ENCODE measurements at places on chromosomes 7 and 10. TPM values are rescaled to one million over a fixed set of nuclear protein-coding genes. Genes with fewer than 3 reads are reported as not detected.
A peak's percentile ranks its signal among the peaks of the same experiment; 100 is the strongest.

DNA sequence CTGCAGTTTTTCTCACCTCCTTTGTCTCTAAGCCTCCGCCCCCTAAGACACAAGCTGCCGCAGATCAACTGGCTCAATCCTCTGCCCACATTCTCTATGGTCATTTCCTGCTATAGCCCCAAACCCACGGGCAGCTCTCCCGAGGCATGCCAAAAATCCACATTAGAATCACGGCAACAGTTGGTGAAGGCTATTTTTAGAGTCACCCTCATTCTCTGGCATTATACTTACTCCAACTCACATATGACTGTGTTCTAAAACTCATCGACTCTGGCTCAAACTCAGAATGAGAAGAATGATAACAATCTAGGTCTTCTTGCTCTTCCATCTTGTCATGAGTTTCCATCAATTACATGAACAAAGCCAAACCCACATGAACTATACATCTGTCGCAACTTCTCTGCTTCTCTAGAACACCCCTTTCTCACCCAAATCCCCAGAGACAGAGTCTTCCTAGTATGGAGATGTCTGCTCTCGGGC is 10.9 kb upstream of the KIAA1549 start:
- no peaks in the 10 kb centered on the region for H3K27me3 ChIP-seq
- no peaks in the 10 kb centered on the region for H3K36me3 ChIP-seq
- DNase-seq = no peak
- H3K4me3 ChIP-seq = no peak overlapping the region

DNA sequence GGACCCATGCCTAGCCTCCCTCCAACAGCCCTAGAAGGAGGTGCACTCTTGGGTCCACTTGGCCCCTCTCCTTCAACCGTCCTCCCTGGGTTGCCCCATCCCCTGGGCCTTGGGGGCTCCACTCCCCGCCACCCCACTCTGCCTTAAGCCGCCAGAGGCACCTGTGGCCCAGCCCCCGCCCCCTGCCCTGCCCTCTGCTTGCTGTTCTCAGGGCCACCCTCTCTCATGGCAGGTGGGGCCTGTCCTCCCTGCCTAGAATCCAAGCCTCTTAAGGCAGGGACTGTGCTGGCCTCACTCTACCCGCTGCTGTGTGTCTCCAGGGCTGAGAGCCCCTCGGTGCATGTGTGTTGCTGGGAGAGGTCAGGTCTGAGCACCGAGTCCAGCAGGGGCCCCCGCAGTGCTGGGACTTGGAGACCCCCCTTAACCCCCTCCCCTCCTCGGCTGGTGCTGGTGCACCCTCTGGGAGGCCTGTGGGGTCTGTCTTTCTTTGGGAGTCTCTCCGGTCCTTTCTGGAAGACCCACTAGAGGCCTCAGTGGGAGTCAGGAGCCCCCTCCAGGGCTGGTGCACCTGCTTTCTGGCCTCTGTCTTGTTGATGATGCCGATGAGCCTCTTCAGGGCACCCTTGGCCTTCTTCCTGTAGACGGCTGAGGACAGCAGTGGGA is 43.8 kb downstream of the CFAP46 start:
- H3K36me3 ChIP-seq = no peaks in the 10 kb centered on the region
- no peak overlapping the region for H3K27ac ChIP-seq
- no peaks in the 10 kb centered on the region for H3K4me1 ChIP-seq
- no peak for DNase-seq
- H3K27me3 ChIP-seq = no peaks in the 10 kb centered on the region
- no peak overlapping the region for H3K4me3 ChIP-seq

DNA sequence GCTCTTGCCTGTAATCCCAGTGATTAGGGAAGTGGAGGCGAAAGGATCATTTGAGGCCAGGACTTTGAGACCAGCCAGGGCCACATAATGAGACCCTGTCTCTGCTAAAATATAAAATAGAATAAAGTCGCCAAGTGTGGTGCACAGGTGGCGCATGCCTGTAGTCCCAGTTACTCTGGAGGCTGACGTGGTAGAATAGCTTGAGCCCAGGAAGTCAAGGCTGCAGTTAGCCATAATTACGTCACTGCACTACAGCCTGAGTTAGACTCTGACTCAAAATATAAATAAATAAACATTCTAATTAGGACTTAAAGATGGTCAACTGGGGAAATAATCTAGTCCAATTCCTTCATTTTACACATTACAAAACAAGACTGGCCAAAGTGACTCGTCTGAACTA is 768 bp downstream of the CHCHD2 start:
- no peaks in the 10 kb centered on the region for H3K27me3 ChIP-seq
- H3K27ac ChIP-seq = peak overlapping the region; percentile 85
- H3K4me3 ChIP-seq = peak overlapping the region; percentile 59
- DNase-seq = no peak
- no peaks in the 10 kb centered on the region for H3K4me1 ChIP-seq

IKZF1 gene
- total RNA-seq = 7.7 TPM

Data from prostate gland (tissue), 2 donors.